Effector memory CD8-positive, alpha-beta T cell (primary cell): ENCODE measurements at places on chromosomes 7 and 10.

GRCh38 chr10:132654708-132655661, 117.4 kb downstream of the INPP5A start:
- DNase-seq, result peak; percentile 40

- no peak for DNase-seq
These were observed 35.9 kb downstream of the APBB1IP start for GRCh38 chr10:26474026-26474425.

DNA sequence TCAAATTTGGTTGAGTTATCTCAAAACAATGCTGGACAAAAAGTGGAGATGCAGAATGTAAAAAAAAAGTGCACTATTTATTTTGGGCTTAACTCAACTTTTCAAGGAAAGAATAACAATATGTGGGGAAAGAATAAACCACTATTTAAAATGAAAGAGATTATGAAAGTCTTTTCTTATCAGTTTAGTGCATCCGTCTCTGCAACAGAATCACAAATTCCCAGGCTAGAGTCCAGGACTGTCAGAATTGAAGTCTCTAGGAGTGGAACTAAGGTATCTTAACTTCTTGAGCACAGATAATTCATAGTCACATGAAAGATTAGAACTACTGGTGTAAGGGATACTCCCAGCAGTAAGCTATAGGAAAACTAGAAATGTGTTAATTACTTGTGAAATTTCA, 1200.3 kb upstream of the LRRN3 start:
- DNase-seq, result no peak

- no peak for DNase-seq
These were observed 34.6 kb downstream of the TLX1 start for GRCh38 chr10:101165736-101166135.

- DNase-seq, result no peak
These were observed 99.2 kb downstream of the SUGCT start for GRCh38 chr7:40234046-40234445.

- no peak for DNase-seq
These were observed 229.5 kb downstream of the CNTNAP2 start for GRCh38 chr7:146346096-146346495.

- DNase-seq, result no peak
These were observed 617.2 kb downstream of the AUTS2 start for GRCh38 chr7:70215491-70215890.

GRCh38 chr10:93305122-93305521, 177.0 kb downstream of the MYOF start:
- no peak for DNase-seq

DNA sequence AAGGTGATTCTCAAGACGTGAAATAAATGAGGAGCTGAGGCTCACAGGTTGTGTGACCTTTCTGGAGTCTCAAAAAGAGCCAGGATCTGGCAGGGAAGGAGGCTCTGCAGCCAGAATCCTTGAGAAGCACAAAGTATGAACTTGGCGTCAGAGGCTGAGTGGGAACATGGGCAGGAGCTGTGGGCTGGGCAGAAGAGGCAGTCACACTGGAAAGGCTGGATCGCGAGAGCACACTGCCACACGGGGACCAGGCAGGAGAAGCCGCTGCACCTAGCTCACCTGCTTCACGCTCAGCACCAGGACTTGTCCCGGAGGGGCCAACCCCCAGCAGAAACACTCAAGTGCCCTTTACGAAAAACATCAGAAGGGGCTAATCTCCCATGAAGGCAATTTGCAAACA, 535.0 kb downstream of the TNS3 start:
- no peak for DNase-seq

GRCh38 chr10:7407368-7408290, 3.2 kb downstream of the SFMBT2 start:
- DNase-seq, result peak; percentile 21

DNA sequence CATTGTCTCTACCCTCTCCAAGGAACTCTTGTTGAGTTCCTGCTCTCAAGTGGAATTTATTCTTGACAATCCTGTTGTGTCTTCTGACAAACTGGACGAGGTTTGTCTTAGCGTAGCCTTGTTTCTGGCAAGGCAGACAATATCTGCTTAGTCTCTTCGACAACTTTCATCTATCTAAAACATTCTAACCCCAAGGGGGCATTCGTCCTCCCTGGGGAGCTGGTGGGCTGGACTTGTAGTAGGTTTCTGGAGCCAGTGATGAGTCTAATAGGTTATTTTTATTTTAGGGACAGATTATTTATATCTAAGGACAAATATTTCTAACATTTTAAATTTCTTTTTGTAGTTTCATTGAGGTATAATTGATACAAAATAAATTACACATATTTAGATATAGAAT, 7.3 kb upstream of the C10orf120 start:
- DNase-seq, result no peak

DNA sequence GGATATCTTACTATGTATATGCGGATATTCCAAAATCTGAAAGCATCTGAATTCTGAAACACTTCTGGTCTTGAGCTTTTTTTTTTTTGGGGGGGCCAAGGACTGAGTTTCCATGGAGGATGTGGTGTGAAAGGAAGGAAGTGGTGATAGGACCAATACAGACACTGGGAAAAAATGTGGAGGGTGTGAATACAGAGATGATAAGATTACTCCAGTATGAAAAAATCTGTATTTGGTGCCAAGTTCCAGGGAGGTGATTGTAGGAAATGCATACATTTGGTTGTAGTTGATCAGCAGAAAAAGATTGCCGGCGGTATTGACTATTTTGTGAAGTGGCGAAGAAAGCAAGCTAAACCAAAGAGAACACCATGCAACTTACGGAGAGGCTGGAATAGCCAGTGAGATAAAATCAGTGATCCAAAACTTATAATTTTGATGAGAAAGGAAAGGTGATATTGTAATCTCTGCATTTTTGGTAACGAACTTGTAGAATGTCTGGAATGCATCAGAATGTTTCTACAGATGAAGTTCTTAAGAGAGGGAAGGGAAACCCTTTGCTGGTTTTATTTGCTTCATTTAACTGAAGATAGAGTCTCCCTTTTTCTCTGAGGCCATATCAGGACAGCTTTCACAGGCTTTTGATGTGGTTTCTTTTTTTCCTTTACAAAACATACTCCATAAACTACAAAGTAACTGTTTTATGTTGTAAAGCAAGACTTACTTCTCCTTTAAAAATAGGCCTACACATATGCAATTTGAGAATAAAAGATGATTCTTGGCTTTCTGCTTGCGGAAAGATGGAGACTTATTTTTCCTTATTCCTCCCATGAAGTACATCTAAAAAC, 6.0 kb downstream of the WDR37 start:
- DNase-seq, result no peak

- DNase-seq, result peak; percentile 54
These were observed 138.2 kb downstream of the SVIL start for GRCh38 chr10:29496341-29497162.

DNA sequence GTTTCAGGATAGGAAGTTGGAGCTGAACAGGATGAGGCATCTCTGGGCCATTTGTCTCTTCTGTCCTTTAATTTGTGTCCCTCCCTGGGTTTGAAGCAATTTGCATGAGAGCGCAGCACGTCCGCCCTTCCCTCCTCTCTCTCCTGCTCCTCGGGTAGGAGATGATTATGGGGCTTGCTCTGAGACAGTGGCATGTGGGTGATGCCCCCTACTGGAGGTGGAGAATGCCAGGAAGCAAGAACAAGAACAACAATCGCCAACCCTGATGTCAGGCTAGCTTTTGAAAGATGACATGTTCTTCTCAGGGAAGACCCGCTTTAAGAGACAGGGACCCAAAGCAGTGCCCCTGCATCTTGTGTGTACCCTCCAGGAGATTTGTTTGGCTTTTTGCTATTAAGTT, 63.9 kb upstream of the LOXL4 start:
- DNase-seq, result no peak
